ENCODE measurements at places on chromosomes 3 and 15. TPM values are rescaled to one million over a fixed set of nuclear protein-coding genes. Genes with fewer than 3 reads are reported as not detected.

WDR48 gene
- total RNA-seq: 11.3 TPM

GCHFR gene
- 43.2 TPM for total RNA-seq

DNA sequence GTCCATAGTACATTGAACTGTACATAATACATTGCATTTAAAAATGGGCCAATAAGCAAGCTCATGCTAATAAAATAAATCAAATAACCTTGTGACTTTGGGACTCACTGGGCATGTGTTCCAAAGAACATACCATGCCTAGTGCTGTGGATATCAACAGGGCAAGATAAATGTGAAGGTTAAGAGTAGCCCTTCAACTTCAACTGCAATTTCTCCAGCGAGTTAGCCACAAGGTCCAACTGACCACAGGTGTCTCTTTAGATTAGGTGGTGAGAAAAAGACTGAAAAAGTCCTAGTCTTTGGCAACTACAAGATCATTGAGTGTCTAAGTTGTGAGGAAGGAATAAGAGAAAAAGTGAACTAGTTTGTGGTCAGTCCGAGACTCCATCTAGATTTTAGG, 78.3 kb upstream of the ATP11B start:
- no peak for DNase-seq

GRCh38 chr3:178329936-178330335, 206.3 kb upstream of the KCNMB2 start:
- no peak for DNase-seq

DNA sequence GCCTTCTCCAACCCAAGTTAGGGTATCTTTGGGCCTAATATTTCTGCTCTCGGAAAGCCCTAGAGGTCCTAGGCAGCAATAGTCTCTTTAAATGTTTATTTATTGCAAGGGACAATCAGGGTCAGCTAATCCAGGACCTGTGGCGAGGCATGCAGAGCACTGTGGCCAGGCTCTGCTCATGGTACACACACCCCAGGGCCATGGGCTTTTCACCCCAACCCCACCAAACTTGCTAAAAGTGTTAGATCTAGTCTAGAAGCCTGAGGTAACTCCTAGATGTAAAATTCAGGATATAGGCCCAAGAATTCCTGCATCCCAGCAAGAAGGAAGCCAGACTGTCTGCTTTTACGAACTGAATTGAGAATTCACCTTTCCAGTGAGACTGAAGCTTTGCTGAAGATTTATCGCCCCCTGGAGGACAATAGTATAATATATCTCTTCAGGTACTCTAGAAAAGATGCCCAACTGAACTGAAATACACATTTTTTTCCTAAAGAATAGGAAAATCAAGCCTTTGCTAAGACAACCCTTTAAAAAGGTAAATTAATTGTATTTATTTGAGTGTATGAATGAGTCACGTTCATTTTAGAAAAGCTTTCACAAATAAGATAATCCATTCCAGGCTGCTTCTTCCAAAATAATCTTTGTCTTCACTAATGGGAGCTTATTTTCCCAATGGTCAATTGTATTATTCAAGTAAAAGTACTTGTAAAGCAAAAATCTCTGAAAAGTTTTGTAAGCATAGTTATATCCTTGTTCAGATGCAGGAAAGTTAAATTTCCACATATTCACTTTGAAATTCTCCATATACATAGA, 89.8 kb downstream of the LRRC3B start:
- peak; percentile 10 for DNase-seq
